ENCODE measurements at places on chromosomes 1 and 21.

DNA sequence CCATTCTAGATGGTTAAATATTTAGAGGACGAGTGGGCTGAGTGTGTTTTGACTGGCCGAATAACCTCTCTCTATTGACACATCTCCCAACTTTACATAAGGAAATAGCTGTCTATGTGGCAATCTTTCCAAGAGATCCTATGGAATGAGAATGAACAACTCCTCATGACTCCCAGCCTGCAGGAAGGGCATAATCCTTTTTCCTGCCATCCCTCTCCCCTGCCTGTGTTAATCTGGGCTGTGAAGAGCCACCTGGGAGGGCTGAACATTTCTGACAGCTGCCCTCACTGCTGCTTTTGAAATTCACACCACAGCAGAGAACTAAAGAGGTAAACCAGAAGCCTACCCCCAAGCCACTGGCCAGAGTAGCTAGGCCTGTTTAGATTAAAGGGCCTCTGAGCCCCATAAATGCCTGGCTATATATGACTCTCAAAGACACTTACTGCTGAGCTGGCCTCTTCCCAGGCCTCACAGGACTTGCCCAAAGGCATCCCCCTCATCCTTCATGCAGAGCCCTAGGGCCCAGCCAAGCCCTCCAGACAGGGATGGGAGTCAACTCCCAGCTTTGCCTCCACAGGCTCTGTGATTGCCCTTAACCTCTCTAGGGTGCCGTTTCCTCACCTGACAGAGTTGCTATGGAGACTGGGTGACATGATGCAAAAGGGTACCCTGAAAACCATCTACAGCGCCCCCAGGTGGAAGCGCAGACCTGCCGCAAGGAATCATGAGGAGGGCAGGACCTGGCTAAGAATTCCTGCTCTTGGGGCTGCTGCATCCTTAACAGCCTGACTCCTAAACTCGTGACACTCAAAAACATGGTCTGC is 42.0 kb upstream of the LDLRAP1 start:
- DNase-seq, result no peak

GRCh38 chr1:107698161-107698560 is 266.8 kb downstream of the VAV3 start:
- DNase-seq, result no peak

- DNase-seq, result no peak
Measured at GRCh38 chr1:39445573-39445972, 45.9 kb upstream of the BMP8A start.

GRCh38 chr1:226883630-226884029 is 13.2 kb downstream of the PSEN2 start:
- no peak for DNase-seq

DNA sequence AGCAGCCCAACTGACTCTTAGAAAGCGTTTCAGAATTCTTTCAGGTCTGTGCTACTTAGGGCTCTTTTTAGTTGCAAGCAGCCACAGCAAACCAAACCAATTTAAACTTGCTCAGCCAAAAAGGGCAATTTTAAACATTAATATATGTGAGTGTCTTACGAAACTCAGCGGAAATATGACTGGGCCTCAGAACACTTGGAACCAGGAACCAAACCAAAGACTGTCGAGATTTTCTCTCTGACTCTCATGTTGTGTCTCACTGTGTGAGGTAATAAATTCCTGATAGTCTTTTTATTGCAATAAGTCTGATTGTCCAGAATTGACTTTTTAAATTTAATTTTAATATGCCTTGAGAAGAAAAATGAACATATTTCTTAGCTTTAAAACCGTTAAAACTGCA is 122.3 kb downstream of the SYF2 start:
- DNase-seq, result no peak

- DNase-seq, result no peak
Measured at GRCh38 chr21:38661197-38661871, 144.4 kb upstream of the ETS2 start.

DNA sequence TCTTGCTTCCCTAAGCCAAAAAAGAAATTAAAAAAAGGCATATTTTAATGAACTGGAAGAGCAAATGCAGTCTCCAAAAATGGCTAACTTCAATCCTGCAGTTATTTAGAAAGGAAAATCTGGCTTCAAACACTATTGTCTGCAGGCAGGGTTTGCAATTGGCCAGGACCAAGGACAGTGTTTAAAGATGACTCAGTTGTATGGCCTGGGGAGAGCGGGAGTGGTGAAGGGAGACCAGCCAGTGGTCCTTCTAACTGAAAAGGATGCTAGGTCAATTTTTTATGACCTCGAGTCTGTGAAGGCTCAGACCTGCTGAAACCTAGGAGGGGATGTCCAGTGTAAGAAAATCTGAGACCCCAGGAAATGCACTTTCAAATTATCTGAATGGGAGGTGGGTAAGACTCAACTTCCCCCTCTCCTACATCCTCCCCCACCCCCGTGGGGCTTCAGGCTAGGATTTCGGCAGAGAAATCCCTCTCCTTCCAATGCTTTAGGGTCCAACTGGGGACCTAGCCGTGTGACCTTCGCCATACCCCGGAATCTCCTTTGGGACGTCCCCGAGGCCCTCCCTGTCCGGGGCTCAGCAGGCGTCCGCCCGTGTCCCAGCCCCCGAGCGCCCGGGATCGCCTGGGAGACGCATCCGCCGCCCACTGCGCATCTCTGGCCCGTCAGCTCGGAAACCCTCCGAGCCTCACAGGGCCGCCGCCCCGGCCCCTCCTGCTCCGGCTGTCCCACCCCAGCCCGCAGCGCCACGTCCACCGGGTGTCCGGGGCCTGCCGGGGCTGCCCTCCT is 602 bp upstream of the RIMKLA start:
- DNase-seq, result no peak

GRCh38 chr1:64572222-64572900 is 102.4 kb downstream of the CACHD1 start:
- DNase-seq, result no peak

- DNase-seq, result no peak
Measured at GRCh38 chr1:92882819-92883218, 51.0 kb downstream of the RPL5 start.

- DNase-seq, result peak; percentile 74
Measured at GRCh38 chr1:237394281-237394680, 352.3 kb downstream of the RYR2 start.
